ENCODE measurements at places on chromosomes 12 and 14. TPM values are rescaled to one million over a fixed set of nuclear protein-coding genes. Genes with fewer than 3 reads are reported as not detected.

The RPS6KL1 gene
- total RNA-seq: 6.1 TPM

The RGS6 gene
- total RNA-seq: not detected

The CMAS gene
- 23.6 TPM for total RNA-seq

The EFS gene
- not detected for total RNA-seq
